ENCODE measurements at places on chromosomes 6 and 20.

- DNase-seq: no peak
Observed at GRCh38 chr20:35091816-35092523, 637 bp downstream of the TRPC4AP start.

- no peak for DNase-seq
Observed at GRCh38 chr6:106143665-106144064, 57.5 kb downstream of the PRDM1 start.

GRCh38 chr20:1621316-1621715, 1.5 kb upstream of the SIRPB1 start:
- DNase-seq: no peak

DNA sequence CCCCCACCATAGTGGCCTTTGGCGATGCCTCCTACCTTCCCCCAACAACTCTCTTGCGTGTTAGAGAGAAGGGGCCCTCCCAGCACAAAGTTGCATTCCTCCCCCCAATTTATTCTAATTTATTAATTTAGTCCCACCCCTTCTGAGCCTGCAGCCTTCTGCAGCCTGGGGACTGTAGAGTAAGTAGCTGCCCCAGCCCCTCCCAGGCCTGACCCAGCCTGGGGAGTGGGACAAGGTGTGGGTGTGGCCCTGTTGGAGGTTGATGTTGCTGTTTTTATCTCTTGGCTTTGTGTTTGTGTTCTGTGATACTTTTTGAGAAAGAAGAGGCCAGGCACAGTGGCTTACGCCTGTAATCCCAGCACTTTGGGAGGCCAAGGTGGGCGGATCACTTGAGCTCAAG, 49.4 kb downstream of the ORC3 start:
- no peak for DNase-seq

All from esophagus squamous epithelium (tissue), 5 donors.